ENCODE measurements at places on chromosomes 16 and 17.

- no peak for DNase-seq
These were observed 277.1 kb downstream of the CEP112 start for GRCh38 chr17:65914784-65915342.

DNA sequence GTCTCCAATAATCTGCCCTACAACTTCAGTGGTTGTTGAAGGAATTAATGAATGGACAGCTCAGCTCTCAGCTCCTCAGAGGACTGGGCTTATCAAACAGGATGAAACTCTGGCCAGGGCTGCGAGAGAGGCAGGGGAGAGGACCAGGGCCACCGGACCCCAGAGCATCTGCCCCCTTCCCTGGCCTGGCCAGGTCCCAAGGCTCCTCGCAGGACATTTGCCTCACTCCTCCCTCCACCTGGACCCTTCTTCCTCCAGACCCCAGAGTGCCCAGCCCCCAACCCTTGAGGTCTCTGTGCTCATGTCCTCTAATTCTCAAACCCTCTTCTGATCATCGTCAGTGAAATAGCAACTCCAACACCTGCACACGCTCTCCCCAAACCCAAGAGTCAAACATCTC, 3.7 kb downstream of the CD300C start:
- no peak for DNase-seq

GRCh38 chr16:23163921-23164320, 14.7 kb upstream of the USP31 start:
- DNase-seq, result no peak

DNA sequence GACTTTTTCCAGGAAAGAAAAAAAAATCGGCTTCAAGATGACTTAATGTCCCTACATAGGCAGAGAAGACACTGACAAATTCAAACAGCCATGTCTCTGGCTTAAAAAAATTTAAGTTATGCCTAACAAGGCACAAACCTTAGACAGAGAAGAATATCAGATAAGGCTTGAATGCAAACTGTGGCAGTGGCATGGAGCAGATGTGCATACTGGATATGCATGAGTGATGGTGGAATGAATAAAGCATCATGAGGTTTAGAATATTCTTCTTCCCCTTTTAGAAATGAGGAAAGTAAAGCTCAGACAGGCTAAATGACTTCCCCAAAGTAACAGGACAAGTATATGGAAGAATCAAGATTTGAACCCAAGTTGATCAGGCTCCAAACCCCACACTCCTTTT, 23.2 kb upstream of the WSCD1 start:
- DNase-seq, result no peak

- DNase-seq, result no peak
These were observed 7.7 kb upstream of the ITGAE start for GRCh38 chr17:3808701-3809100.

DNA sequence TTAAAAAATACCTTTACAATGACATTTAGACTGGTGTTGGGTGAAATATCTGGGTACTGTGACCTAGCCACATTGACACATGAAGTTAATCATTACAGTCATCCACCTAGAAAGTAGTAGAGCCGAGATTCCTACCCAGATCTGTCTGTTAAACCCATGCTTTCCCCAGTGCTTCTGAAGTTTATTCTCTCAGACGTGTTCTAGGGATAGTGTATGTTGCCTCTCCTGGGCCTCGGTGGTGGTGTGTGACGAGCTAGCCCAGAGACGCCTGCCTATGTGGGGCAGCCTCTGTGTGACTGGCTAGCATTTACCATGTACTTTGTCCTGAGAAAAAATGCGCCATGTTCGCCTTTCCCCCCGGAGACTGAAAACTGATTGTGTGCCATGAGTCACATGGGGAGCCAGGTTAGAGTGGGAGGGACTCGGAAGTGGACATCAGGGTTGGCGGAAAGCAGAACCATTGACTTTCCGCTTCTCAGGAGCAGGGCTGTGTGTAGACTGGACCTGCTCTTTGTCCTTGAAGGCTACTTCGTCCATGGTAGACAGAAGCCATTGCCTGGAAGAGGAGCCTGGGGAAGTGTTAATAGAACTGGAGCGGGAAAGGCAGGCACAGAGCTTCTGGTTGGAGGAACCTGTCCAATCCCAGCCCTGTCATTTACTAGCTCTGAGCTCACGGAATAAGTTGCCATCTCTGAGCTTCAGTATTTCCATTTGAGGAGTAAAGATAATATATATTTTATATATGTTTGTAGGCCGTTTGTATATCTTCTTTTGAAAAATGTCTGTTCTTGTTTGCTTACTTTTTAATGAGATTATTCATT, 235.5 kb downstream of the SNX29 start:
- DNase-seq, result no peak

- no peak for DNase-seq
These were observed 64.0 kb downstream of the CYB561 start for GRCh38 chr17:63382136-63382535.
